ENCODE measurements at places on chromosomes 7 and 10.

DNA sequence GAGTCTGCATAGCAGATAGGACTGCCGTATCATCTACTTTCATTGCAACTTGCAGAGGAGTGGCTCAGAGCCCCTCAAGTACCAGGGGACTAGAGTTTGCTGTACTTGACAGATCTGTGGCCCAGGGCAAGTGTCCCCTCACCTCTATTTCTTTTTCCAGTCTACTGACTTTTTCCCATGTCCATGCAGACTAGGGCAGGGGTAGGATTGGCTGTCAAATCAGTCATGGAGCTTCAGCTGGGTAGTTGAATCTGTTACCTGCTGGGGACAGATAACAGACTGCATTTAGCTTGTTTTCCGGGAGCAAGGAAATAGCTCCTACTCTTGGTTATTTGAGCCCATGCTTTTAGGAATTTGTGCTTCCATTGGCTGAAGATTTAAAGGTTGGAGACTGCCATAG lies 121.0 kb upstream of the CDK13 start:
- no peak for DNase-seq

DNA sequence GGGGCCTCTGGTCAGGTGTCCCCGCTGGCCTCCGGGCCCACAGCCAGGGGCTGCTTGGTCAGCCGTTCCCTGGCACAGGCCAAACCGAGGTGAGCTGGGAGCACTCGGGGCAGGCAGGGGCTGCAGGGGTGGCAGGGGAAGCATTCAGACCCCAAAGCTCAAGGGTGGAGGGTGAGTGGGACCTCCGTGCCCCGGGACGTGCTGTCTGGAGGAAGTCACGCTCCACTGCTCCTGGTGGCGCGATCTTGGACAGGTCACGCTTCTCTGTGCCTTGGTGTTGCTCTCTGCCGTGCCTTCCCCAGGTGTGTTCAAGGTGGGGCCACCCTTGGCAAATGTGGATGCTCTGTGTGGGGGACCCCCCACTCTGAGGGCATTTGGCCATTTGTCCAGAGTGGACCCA lies 24.6 kb upstream of the ELFN1 start:
- DNase-seq = no peak

DNA sequence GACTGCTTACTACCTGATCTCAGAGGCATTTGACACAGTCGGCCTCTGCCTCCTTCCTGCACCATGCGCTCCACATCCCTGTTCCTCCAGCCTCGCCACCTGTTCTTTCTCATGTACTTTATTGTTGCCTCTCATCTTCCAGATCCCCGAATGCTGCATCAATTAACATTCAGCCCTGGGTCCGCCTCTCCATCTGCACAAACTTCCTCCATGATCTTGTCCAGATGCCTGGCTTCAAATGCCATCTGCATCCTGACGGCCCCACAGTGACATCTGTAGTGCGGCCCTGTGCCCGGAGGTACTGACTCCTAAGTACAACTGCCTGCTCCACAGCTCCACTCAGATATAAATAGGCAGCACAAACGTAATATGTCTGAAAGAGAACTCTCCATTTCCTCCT lies 51.2 kb upstream of the STK17A start:
- no peak for DNase-seq

- peak; percentile 88 for DNase-seq
Measured at GRCh38 chr7:149239345-149240143, at the start of gene ZNF212. Gene ZNF212 (plus strand): TSS chr7:149239651. CDS start chr7:149239779, 128 bp downstream.

DNA sequence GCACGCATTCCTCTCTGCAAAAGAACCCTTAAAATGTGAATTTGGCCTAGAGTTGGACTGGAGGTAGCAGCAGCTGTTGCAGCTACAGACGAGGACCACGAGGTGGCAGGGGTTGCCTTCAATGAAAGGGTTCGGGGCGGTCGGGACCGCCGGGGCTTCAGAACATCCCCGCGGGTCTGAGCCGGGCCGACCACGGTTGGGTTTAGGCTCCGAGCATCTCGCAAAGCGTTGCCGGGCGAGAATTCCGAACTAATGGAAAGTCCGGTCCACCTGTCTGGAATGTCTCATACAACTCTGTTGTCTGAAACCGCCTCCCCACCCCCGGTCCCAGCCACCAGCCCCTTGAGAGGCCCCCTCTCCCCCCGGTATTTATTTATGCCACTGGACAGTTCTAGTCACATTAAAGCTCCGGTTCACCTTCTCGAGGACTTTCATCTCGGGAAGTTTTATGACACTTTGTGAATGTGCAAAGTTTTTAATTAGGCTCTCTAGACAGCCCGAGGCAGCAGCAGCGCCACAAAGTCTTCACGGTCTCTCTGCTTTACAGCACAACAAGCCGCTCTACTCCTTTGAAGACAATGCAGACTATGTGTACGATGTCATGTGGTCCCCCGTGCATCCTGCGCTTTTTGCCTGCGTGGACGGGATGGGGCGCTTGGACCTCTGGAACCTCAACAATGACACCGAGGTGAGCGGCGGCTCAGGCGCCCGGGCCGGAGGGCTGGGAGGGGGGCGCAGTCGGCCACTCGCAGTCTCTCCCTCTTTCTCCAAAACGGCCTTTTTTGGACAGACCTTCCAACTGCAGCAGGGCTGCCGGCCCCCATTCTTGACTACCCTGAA lies 246.2 kb downstream of the SLC25A13 start:
- peak; percentile 56 for DNase-seq

- DNase-seq = no peak
Measured at GRCh38 chr7:136635751-136636150, 232.7 kb upstream of the CHRM2 start.

DNA sequence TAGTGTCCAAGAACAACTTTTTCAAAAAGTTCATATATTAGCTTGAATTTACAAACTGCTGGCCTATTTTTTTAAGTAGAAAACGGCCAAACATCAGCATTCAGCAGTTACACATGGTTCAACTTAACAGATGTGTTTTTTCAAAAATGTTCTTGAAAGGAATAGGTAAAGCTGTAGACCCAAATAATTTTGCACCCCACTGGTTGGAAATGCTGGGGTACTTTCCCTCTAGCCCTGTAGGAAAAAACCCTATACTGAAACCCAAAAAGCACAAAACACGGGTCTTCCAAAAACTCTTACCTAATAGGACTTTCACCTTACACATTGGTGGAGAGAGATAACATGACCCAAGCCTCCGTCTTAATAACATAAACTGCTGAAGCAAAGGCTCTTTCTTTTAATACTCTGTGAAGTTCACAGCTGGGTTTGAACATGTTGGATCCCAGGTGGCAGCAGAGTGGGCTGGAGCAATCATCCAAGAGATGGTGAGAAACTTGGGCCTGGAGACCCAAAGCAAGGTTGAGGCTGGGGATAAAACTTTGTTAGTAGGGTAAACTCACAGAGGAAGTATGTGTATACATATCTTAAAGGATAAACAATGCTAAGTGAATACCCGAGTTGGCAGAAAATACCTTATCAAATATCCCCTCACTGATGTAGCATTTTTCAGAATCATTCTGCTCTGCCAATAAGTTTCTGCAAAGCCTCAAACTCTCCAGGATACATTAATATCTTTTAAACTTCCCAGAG lies 629 bp upstream of the DNAJC9 start:
- no peak for DNase-seq

DNA sequence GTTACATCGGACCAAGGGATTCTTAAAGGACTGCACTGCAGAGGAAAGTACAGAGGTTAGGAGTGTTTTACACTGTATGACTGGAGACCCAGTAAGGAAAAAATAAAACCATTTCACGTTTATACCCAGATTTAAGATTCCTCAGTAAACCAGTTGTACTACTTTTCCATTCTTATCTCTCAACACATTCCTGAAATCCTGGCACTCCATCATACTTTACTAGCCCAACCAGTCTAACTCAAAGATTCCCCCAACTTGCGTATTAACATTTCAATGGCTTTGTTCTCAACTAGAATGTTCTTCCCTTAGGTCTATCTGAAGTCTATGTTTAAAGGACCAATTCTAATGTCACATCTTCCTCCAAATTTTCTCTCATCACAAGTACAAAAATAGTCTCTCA lies 8.0 kb downstream of the CCDC186 start:
- DNase-seq = no peak

DNA sequence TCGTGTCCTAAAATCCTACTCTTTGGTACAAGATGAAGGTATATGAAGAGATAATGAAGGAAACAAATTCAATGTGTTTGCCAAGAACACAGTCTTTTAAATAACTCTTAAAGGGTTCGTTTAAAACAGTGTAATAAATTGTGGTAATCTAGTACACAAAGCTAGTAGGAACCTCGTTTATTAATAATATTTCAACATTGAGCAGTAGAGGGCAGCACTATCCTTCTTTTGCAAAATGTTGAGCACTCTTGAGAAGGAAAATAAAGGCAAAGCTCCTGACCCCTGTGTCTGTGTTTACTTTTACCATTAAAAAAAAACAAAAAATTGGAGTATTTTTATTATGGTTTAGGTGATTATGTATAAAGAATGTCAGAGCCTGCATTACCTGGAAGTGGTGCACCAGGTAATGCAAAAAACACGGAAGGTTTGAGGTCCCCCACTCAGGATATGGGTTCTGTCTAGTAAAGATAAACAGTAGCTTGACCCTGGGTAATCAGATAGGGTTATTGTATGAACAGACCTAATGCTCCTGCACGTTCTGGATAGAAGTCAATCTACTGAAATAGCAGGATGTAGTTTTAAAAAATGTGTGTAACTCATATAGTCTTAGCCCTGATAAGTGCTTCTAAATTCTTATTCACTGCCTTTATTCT lies 5.7 kb upstream of the GOT1 start:
- DNase-seq = peak; percentile 58

- no peak for DNase-seq
Measured at GRCh38 chr10:126518218-126519080, 130.2 kb upstream of the ADAM12 start.

DNA sequence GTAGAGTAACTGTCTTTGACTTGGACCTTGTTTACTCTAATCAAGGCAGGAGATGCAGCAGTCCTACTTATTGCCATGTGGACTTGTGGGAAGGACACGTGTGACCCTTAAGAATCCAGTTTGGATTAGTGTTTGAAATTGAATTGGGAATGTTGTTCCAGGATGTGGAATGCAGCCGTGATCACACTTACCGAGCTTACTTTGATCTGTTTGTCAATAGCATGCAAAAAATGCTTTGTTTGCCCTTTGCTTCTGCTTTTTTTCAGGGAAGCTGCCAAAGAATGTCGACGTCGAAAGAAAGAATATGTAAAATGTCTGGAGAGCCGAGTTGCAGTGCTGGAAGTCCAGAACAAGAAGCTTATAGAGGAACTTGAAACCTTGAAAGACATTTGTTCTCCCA lies 84.7 kb downstream of the CREM start:
- DNase-seq = no peak

DNA sequence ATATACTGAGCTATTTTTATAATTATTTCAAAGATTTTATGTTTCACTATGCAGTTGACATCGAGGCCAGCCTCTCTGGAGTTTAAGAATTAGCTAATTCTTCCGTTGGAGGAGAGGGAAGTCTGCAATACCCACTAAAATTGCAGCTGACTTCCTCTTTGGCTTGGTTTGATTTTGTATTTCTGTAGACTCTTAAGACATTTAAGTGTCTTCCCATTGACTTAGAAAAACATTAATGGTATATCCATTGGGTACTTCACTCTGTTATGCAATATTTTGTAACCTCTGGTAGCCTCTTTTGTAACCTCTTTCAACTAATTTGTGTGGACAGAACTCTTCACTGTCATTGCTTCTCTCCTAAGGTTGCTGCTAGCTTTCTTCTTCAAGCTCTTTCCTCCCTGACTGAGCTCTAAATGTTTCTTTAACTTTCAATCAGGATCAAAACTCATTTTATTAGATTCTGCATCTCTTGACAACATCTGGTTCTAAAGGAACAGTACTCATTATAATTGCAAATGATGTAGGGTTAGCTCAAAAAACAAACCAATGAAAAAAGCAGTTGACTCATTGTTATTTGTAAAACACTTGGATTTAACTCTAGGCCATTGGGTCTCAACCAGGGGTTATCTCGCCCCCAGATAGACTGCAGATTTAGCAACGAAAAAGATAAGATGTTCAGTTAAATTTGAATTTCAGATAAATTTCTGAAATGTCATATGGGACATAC lies 1.7 kb upstream of the ANKRD22 start:
- no peak for DNase-seq

DNA sequence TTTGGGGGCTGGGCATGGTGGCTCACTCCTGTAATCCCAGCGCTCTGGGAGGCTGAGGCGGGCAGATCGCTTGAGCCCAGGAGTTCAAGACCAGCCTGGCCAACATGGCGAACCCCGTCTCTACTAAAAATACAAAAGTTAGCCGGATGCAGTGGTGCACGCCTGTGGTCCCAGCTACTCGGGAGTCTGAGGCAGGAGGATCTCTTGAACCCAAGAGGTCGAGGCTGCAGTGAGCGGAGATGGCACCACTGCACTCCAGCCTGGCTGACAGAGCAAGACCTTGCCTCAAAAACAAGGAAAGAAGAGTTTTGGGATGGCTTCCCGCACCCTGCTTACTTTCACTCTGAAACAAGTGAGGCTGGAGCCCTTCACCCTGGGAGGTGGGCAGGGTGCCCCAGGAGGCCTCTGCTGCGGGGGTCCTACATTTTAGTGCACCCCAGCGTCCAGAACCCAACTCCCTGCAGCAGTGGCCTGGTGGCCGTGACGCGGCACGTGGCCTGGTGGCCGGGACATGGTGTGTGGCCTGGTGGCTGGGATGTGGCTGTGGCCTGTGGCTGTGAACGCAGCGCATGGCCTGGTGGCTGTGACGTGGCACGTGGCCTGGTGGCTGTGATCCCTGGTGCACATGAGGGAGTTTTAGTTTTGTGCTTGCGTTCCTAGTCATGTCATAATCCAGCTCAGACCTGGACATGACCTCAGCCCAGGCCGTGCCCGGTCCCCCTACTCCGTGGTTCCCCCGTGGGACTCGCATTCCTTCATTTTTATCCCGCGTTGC lies 9.3 kb downstream of the KNDC1 start:
- no peak for DNase-seq

DNA sequence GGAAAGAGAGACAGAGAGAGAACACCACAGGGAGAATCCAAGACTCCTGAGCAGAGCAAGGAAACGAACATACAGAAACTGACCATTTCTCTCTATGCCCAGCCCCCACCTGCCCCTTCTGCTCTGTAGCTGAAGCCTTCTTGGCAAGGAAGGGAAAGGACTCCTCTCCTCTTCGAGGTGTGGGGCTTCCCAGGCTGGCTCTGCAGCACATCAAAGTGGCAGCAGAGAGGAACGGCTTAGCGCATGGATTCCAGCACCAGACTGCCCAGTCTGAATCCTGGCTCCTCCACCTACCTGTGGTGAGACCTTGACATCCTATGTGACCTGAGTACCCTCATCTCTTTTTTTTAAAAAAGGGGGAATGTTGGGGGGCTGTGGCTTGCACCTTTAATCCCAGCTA lies 69.4 kb downstream of the SH3PXD2A start:
- no peak for DNase-seq

DNA sequence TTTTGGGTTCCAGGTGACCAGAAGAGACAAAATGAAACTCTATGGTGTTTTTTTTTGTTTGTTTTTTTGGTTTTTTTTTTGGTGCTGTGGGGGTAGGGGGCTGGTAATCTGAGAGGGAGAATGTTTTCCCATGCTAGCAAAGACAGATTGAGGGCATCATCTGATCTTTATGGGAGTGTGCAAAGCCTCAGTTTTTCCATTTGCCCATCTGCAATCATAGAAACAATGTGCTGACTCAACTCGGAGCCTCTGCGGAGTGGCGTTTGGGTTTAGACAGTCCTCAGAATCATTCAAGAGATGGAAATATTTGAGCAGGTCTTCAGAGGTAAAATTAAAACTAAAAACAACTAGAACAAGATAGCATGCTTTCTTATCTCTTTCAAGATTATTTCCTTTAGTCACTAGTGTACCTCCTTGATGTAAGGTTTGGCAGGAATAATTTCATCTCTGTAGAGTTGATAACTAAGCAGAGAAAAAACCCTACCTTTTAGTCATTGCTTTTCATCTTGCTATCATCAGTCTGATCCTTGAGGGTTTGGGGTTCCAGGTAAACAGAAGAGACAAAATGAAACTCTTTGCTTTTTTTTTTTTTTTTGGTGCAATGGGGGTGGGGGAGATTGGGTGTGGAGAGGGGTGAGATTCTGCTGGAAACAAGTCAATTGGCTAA lies 18.0 kb downstream of the CNNM2 start:
- no peak for DNase-seq

Measured in NCI-H460 (cell line).